SIG-M5 (cell line): ENCODE measurements at places on chromosomes 2 and 18.

DNA sequence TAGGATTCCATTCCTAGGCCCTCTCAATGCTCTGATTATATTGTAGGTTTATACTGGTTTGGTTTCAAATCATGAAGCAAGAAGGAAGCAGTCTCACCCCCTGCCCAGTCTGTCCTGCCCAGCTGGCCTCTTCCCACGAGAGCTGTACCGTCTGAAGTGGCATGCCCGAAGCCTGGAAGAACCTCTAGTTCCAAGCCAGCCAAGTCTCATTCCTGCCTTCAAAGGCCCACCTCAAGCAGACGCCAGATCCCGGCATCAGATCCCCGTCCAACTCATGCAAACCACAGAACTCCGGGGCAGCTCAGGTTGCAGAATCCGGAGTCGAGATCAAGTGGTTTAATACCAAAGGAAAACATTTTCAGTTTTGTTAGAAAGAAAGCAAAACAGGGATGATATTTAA, 234.4 kb downstream of the LPIN1 start:
- DNase-seq, result no peak

DNA sequence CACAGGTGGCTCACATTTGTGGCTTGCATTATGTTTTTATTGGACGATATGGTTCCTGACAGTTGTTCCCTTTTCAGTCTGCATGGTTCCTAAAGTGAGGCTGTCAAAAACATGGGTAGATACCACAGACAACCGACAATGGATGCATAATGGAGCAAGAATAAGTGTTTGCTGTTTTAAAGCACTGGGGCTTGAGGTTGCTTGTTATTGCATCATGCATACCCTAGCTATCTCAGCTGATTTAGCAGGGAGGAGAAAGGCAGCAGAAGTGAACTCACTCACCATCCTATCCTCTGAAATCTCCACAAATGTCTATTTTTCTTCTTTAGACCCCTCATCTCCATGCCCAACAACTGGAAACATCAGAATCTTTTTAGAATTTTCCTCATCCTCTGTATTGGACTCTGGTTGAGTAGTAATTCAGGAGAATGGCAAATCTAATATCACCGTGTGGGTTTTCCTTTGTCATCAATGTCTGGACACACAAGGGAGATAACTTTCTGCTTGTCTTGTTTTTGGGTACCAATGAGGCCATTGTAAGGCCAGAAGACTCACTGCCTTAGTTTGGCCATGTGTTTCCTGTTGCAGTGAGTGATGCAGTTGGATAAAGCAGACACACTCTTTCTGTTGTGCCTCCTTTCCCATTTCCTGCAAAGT, 46.7 kb downstream of the FBXO48 start:
- peak; percentile 92 for DNase-seq

DNA sequence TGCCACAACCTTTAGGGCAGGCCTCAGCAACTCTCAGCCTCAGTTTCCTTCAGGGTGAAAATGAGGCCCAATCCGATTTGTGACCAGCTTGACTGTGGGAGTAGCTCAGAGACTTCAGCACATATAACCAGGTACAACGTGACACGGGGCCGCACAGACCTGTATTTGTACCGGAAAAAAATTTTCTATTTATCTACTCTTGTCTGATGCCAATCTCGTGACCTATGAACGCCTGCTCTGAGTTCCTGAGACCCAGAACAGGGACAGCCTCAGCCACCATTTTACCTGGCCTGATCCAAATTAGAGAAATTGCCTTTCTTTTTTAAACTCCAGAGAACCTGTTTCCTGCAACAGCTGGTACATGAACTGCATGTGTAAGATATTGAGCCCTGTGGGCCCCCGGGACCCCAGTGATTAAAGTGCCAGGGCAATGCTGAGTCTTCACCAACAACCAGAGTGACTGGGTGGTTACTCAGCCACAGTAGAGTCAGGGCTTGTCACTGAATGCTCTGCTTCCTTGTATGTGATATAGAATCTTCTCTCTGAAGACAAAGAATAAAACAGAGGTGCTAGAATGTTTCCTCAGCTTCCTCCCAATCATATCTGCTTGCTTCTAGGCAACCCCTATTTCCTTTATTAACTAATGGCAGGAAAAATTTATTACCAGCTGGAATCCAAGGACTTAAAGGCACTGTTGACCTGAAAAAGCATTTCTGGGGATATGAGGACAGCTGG, 47.8 kb upstream of the FZD7 start:
- no peak for DNase-seq

- no peak for DNase-seq
These were observed 67.3 kb upstream of the SPATS2L start for GRCh38 chr2:200239216-200239615.

- no peak for DNase-seq
These were observed 39.5 kb upstream of the RTN4 start for GRCh38 chr2:55089726-55090125.

DNA sequence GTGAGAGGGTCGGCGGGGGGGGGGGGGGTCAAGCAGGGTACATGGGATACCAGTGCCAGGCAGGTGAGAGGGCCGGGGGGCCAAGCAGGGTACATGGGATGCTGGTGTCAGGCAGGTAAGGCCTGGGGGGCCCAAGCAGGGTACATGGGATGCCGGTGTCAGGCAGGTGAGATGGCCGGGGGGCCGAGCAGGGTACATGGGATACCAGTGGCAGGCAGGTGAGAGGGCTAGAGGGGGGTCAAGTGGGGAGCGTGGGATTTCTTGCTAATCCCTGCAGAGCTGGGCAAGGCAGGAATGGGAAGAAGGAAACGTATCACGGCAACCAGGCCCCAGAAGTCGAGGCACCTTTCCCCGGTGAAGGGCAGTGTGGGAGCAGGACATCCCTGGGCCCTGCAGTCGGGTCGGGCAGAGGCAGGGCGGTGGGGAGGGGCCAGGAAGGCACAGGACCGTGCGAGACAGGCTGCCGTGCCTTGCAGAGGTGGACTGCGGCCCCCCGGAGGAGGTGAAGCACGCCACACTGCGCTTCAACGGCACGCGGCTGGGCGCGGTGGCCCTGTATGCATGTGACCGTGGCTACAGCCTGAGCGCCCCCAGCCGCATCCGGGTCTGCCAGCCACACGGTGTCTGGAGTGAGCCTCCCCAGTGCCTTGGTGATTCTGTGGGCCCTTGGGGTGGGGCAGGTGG, 49.3 kb downstream of the MTERF4 start:
- no peak for DNase-seq

GRCh38 chr2:130744287-130745117, 10.8 kb upstream of the AMER3 start:
- no peak for DNase-seq
